ENCODE measurements at places on chromosomes 5 and 9.

GRCh38 chr9:127175764-127176163, 53.3 kb upstream of the ANGPTL2 start:
- DNase-seq, result no peak

GRCh38 chr9:70020217-70020616, 23.4 kb upstream of the MAMDC2 start:
- DNase-seq, result no peak

GRCh38 chr5:109309326-109310063, 100.3 kb downstream of the PJA2 start:
- DNase-seq, result no peak

DNA sequence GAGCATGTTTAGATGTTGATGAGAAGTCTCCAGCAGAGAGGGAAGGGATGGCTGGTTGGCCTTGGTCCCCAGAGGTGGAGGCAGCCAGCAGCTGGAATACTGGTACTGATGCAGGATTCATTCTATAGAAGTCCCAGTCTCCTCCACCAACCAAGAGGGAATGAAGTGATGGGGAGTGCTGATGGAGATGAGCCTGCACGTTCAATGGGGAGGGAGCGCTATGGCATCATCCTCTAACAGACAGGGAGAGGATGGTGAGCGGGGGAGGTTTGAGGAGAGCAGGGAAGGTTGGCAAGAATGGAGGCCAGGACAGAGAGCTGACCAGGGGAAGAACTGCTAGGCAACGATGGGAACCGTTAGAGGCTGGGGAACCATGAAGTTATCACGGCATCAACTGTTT, 159.8 kb upstream of the MVB12B start:
- no peak for DNase-seq

- no peak for DNase-seq
These were observed 339.6 kb upstream of the SGCD start for GRCh38 chr5:155987265-155987810.

GRCh38 chr9:14932641-14933040, 22.4 kb upstream of the FREM1 start:
- DNase-seq, result no peak

- DNase-seq, result no peak
These were observed 10.5 kb upstream of the ARAP3 start for GRCh38 chr5:141692533-141692888.

DNA sequence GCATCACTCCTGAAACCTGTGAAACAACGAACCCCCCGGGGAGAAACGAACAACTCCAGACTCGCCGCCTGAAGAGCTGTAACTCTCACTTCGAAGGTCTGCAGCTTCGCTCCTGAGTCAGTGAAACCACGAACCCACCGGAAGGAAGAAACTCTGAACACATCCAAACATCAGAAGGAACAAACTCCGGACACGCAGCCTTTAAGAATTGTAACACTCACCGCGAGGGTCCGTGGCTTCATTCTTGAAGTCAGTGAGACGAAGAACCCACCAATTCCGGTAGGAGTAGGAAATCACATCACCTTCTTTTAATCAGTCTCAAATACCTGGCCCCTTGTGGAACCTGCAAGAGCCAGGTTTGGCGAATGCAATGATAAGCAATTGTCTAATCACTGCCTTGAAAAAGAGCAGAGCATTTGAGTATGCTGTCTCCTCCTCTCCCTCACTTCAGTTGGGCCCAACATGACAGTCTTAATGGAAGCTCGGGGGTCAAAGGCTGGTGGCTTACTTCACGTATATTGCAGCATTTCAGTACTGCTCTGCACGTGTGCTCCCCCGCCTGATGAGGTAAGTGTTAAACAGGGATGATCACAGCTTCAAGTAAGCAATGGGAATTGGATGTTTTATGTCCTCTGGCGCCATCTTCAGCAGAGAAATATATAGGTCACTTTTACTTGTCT, 473 bp downstream of the IRGM start:
- DNase-seq, result peak; percentile 30

GRCh38 chr9:109683521-109683920, 96.5 kb upstream of the PALM2AKAP2 start:
- DNase-seq, result no peak

- DNase-seq, result no peak
These were observed 88.2 kb downstream of the PALM2AKAP2 start for GRCh38 chr9:109868207-109868606.

GRCh38 chr5:105982526-105982925, 1688.2 kb downstream of the EFNA5 start:
- no peak for DNase-seq

DNA sequence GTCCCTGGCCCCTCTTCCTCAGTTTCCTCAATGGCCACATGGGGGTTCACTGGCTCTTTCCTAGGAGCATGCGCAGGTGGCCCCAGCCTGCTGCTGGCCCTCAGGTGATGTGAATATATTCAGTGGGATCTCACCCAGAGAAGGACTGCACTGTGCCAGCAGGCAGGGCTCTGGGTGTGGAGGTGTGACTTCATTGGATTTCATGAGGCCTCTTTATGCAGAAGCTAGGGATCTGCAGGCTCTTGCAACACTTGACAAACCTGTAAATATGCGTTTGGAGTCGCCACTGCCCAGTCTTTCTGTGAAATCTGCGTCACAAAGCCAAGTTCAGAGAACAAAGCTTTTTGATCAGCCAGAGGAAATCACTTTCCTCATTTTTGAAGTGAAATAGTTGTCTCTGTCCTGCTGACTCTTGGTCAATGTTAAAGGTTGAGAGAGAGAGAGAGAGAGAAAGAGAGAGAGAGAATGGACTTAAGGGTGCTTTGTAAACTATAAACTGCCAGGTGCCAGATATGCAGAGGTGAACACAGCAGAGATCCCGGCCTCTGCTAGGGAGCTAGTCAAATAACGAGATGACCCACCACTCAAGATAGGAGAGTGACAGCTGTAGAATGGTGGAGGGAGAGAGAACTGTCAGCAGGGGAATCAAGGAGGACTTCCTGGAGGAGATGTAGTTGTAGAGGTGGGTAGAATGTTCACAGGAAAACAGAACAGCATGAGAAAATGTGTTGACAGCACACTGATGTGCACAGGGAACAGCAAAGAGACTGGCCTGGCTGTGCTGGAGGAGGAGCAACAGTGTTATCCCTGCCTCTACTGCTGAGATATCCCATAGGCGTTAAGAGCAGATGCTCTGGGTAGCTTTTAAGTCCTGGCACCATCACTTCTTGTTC, 167.0 kb upstream of the ZNF618 start:
- DNase-seq, result no peak

DNA sequence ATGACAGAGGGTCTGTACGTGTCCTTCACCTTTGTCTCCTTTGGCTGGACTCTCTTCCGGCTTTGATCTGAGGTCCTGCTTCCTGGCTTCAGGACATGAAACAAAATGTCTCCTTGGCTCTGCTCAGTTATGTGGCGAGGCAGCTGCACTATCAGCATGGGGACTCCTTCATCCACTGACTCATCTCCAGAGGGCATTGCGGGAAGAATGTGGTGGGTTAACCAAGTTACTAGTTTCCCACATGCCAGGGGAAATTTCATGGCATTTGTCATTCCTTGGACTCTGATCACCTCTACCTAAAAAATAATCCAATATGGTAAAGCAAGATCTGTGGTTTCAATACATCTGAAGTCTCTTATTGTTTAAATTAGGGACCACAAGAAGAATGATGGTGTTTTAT, 259.7 kb downstream of the MED10 start:
- no peak for DNase-seq

GRCh38 chr5:71960195-71960594, 147.1 kb upstream of the MAP1B start:
- DNase-seq, result no peak

DNA sequence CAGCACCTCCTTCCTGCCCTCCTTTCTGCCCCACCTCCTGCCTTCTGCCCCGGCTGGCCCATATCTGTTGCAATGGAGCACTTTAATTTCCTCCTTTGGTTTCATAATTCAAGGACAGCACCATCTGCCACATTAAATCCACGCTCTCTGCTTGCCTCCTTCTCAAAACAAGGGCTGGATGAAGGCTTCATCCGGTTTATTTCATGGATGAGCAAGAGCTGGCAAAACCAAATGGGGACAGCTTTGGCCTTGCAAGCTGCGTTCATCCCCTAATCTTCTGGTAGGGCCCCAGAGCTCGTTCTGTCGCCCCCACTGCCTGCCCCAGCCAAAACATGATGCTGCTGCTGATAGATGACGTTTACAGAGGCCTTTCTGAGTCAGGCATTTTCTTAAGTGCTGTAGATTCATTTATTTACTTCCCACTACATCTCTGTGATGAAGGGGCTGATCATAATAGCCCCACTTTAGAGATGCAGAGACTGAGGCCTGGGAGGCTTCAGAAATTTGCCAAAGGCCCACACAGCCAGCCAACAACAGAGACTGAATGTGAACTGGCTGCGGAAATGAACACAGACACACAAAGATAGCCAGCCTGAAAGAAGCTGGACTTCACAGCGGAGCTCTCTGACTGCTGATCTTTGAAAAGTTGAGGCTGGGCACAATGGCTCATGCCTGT, 115.6 kb upstream of the CPEB4 start:
- no peak for DNase-seq

GRCh38 chr5:146101646-146102045, 3.7 kb downstream of the PLAC8L1 start:
- no peak for DNase-seq

DNA sequence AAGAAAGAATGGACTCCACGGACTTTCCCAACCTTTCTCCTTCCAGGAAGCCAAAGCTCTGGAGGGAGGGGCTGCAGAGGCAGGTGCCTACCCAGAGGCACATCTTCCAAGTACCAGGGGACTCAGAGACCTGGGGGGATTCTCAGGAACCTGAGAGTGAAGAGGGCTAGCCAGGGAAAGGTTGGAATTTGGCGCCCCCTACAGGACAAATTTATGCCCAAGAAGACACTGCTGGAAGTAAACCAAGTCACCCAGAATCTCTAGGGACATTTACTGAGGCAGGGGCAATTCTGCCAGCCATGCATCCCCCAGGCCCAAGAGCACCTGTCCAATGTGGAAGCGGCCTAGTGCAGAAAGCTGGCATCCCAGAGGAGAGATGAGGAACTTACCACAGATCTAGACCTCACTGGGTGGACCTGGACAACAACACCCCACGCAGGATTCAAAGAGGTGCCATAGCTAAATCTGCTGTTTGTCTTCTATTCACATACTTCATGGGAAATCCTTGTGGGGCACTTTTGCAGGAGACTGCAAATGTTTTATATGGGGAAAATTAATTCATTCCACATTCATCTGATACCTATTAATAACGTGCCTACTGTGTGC, 25.9 kb upstream of the IDNK start:
- no peak for DNase-seq

- no peak for DNase-seq
These were observed 68.3 kb upstream of the SHB start for GRCh38 chr9:38137342-38137741.

GRCh38 chr5:151151793-151152192, 5.8 kb downstream of the ANXA6 start:
- DNase-seq, result no peak

DNA sequence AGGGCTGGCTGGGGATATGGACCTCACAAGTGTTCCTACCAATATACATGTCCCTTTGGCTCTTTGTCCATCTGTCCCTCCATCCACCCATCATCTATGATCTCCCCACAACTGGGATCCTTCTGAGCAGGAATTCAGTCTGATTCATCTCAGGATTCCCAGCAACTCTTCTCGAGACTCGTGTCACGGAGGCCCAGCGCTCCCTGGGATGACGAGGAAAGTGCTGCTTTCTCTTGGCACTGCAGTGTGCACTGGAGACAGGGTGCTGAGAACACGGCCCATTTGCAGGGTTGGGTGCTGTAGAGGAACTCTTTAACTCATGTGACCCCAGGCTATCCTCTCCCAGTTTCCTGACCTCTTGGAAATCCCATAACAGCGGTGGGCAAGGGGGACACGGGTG, 72.9 kb downstream of the ANGPTL2 start:
- no peak for DNase-seq

DNA sequence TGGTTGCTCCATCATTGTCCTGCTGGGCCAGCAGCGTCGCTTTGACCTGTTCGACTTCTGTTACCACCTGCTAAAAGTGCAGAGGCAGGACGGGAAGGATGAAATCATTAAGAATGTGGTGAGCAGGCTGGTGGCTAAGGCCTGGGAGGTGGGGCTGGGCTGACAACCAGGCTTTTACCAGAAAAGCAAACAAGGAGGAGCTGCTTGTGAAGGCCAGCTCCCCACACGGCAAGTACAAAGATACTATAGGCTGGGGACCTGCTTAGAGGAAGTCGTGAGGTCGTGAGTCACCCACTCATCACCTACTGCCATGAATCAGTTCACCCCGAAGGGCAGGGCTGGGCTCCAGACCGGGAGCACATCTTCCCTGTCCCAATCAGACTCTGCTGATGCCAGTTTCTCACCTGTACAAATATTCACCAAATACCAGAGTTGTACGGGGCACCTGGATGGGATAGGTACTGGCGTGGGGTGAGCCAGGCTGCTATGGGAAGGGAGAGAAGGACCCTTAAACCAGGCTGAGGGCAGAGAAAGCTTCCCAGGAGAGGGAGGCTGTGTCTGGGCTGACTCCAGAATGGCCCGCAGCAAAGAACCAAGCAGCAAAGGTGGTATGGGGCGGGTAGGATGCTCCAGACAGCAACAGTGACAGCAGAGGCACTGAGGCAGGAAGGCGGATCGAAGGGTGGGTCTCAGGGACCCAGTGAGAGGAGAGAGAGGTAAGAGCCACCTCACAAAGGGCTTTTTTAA, 69.3 kb upstream of the NIPAL4 start:
- no peak for DNase-seq

GRCh38 chr5:107539726-107540330, 130.9 kb downstream of the EFNA5 start:
- no peak for DNase-seq

GRCh38 chr5:61766141-61766540, 434.1 kb downstream of the ZSWIM6 start:
- no peak for DNase-seq

GRCh38 chr5:178590924-178591423, 781 bp upstream of the COL23A1 start:
- DNase-seq, result no peak

DNA sequence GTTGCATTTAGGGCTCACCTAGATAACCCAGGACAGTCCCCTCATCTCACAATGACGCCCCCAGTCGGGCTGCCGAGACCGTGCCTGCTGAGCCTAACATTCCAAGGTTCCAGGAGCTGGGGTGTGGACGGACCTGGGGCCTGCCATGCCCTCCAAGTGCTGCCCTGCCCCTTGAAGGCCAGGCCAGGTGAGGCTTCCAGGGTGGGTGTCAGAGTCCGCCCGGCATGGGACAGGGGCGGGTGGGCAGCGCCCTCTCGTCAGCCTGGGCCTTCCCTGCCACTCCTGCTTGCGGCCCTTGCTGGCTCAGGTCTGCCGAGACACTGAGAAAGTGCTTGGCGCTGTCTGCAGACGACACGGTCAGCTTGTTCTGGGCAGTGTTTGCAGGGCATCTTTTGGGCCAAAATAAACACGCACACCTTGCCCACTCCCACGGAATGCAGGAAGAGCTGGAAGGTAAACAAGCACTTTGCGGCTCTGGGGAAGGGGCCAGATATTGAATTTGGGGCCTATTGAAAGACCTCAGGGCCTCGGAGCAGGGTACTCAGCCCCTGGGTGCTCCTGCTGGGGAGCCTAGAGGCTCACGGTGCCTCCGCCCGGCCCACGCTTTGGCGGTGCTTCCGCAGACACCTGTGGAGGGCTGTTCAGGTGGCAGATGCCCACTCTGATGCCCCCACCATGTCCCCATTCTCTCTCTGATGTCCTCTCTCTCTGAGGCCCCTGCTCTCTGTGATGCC, 4.2 kb upstream of the SCGB3A1 start:
- no peak for DNase-seq
